ENCODE measurements at places on chromosomes 7 and 10. TPM values are rescaled to one million over a fixed set of nuclear protein-coding genes. Genes with fewer than 3 reads are reported as not detected.

Gene CFAP69
- total RNA-seq: 1.8 TPM

Gene IFIT1
- total RNA-seq: 2.0 TPM

DNA sequence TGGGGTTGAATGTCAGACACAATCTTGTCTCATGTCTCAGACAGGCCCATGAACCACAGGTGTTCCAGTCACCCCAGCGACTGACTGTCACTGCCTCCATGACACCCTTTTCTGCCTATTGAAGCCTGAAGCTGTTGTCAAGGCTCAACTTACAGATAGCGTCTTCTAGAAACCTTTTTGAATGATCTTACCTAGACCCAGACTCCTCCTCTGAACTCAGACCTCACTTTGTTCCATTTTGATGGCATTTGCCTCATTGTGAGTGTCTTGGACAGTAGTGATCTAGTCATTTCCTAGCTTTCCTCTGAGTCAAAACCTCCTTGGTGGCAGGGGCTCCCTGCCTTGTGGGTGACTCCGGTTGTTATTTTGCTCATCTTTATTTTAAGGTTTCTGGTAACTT lies 98.3 kb upstream of the AGK start:
- H3K27ac ChIP-seq: no peak overlapping the region
- DNase-seq: no peak
- H3K4me1 ChIP-seq: no peaks in the 10 kb centered on the region
- no peaks in the 10 kb centered on the region for H3K27me3 ChIP-seq
- no peak overlapping the region for H3K4me3 ChIP-seq

GRCh38 chr7:120733143-120733542 lies 124.8 kb downstream of the TSPAN12 start:
- H3K4me1 ChIP-seq: peaks cover 4% of the 10 kb centered on the region
- H3K27ac ChIP-seq: no peak overlapping the region
- no peak overlapping the region for H3K4me3 ChIP-seq
- DNase-seq: no peak
- H3K36me3 ChIP-seq: no peaks in the 10 kb centered on the region

DNA sequence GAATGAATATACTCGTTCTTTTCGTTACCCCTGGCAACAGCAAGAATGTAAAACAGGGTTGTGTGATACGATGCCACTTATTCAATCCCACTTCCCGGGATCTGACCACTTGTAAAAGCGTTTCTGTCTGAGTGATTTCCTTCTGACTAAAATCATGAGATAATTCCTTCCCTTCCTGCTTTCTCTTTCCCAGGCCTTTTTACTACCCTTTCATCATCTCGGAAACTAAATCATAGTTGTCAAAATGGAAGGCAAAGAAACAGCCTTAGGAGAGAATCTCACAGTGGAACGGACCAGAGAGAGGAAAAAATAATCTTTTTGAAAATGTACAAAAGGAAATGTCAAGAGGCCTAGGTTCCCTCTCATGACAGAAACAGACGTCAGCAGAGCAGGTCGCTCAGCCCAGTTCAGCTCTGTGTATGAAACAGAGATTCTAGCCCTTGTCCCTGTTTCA lies 29.8 kb downstream of the DIP2C start:
- peaks cover 2% of the 10 kb centered on the region for H3K27me3 ChIP-seq
- no peak overlapping the region for H3K4me3 ChIP-seq
- peaks cover 12% of the 10 kb centered on the region for H3K4me1 ChIP-seq
- DNase-seq: no peak

Gene CXCL12
- 0.97 TPM for total RNA-seq

DNA sequence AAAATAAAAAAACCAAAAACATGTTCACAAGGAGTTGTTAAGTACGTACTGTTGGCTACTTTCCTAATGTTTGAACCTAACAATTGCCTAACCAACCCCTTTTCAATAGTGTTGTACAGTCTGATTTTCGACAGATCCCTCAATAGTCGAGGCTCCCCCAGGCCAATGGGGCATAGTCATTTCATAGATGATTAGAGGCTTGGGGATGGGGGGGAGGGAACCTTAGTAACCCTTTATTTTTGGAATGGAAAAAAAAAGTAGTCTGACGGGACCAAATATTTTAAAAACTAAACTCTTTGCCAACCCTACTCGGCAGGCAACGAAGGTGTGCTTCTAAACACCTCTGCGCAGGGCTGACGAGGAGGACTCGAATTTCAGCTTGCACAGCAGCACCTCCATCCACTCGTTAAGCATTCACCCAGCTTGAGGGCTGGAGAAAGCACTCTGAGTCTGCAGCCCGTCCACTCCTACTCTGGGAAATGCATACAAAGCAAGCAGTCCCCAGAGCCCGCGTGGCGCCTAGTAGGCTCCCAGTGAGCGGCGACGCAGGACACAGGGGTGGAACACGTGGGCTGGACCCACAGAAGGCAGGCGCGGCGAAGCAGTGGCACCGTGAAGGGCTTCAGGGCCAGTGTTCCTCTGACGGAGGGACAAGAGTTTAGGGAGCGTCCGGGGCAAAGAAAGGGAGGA lies 899 bp downstream of the PUS7 start:
- peaks cover 7% of the 10 kb centered on the region for H3K4me1 ChIP-seq
- DNase-seq: peak; percentile 37
- peak overlapping the region; percentile 95 for H3K4me3 ChIP-seq
- no peaks in the 10 kb centered on the region for H3K27me3 ChIP-seq

DNA sequence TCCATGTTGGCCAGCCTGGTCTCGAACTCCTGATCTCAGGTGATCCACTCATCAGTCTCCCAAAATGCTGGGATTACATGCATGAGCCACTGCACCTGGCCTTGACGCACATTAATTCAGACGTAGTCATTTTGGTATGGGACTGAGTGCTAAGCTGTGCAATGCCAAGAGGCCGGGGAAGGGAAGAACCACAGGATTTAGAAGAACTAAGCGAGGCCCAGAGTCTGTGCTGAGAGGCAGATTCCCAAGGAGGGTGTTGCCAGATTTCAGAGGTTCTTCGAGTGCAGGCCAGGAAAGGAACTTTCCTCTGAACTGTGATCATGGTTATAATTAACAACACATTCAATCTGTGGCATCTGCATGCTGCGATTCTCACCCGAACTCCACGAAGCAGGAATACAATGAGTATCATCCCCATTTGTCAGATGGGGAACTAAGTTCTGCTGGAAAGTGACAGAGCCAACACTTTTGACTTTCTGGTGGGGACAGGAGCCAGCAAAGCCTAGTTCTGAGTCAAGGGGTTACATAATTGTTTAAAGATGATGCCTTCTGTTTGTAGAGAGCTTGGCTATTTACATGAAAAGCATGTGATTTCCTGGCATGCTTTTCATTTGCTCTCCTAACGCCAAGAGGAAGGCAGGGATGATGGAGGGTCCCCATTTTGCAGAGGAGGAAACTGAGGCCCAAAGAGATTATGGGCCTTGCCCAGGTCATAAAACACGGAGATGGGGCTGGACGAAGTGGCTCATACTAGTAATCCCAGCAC lies 6.2 kb upstream of the ZAN start:
- H3K36me3 ChIP-seq: peaks cover 4% of the 10 kb centered on the region
- H3K27me3 ChIP-seq: peaks cover 5% of the 10 kb centered on the region
- peaks cover 7% of the 10 kb centered on the region for H3K4me1 ChIP-seq
- H3K27ac ChIP-seq: peak overlapping the region; percentile 53
- DNase-seq: no peak

- H3K4me1 ChIP-seq: peaks cover 8% of the 10 kb centered on the region
- DNase-seq: no peak
- no peaks in the 10 kb centered on the region for H3K27me3 ChIP-seq
- H3K4me3 ChIP-seq: no peak overlapping the region
- H3K27ac ChIP-seq: no peak overlapping the region
Measured at GRCh38 chr10:61099756-61100155, 155.8 kb upstream of the RHOBTB1 start.

DNA sequence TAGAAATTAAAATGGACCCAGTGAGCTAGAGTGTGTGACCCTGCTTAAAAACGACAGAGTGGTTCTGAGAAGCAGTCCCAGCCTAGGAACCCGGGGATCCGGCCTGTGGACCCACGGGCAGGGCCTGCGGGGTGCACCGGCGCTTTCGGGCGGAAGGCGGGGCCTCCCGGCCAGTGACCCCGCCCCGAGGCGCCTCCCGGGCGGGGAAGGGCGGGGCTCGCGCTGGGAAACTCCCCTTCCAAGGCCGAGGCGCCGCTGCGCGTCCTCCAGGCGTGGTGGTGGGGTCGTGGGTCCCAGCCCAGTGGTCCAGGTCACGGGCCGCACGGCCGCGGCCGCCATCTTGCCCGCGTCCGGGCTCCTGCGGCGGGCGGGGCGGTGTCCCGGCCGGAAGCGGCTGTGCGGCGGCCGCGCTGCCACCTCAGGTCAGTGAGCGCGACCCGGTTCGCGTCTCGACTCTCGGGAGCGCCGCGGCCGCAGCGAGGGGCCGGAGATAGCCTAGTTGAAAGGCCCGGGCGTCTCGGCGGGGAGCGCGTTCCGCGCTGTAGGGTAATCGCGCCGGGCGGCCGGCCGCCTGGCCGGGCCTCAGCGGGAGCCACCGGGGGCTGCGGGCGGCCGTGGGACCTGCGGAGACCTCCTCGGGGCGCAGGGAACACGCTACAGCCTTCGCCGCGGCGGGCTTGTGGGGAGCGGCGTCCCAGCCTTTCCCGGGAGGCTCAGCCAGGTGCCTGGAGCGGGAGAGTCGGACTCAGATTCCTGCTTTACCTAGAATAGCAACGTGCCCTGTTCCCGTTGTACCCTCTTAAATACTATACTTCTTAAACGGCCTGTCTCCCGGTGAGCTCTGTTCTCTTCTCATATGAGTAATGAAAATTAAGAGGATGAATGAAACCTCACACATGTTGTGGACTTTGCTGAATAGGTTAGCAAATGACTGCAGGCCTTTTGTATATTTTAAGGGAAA lies at the start of gene MIOS:
TSS of gene MIOS (plus strand) at position 234 of the 961 bp plus-strand sequence. CDS start 5,592 bp downstream, outside the sequence.
- peak within 1 kb of the TSS; percentile 94 for H3K4me3 ChIP-seq
- H3K36me3 ChIP-seq: peaks cover 14% of the 10 kb centered on the region

DNA sequence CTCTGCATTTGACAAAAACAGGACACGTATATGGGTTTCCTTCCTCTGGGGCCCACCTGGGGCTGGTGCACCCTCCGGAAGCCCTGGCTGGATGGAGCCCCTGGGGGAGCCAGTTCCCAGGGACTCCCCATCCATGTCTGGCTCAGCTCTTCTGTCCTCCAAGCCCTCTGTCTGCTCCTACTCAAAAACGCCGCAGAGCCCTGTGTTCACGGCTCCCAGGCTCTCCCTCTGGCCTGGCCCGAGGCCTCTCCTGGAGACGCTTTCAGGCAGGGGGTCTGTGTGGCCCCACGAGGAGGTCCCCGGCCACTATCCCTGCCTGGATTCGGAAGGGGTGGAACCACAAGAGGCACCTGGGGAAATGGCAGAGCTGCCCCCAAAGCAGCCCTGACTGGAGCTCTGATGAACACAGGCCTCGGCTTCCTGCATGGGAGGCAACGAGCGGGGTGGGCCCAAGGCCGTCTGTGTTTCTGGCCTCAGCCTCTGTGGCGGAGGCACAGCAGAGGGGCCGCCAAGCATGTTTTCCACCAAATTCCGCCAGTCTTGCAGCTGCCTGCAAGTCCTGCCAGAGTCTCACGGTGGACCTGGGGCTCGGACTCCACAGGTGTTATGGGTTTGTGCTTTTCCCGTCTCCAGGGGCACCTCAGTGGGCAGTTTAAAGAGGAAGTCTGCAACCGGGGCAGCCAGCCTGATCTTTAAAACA lies 22.6 kb upstream of the INPP5A start:
- H3K27ac ChIP-seq: no peak overlapping the region
- H3K27me3 ChIP-seq: peaks cover 3% of the 10 kb centered on the region
- H3K4me1 ChIP-seq: peaks cover 17% of the 10 kb centered on the region
- H3K36me3 ChIP-seq: peaks cover 3% of the 10 kb centered on the region
- H3K4me3 ChIP-seq: no peak overlapping the region

- no peak for DNase-seq
- no peaks in the 10 kb centered on the region for H3K4me1 ChIP-seq
Measured at GRCh38 chr10:82236084-82236731, 361.2 kb downstream of the NRG3 start.

Gene CPVL
- 21.8 TPM for total RNA-seq
